ENCODE measurements at places on chromosomes 12 and 14.

DNA sequence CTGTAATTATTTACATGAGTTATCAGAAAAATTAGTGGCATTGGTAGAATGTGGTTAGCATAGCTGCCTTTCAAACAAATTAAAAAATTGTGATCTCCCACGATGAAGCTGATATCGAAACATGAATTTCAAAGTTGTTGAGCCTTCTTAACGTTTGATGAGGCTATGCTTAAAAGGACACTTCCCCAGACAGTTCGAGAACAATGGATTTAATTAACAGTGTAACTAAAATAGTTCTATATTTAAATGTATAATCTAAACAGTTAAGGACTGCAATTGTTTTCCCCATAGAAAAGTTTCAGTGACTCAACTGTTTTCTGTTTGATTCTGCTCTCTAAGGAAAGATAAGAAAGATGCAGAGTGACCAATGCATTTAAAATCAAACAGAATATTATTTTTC is 1.6 kb downstream of the CLEC2B start:
- no peak for DNase-seq

- no peak for DNase-seq
Measured at GRCh38 chr12:108289350-108290161, 49.6 kb downstream of the CMKLR1 start.

GRCh38 chr12:55675666-55676065 is 32.0 kb downstream of the ITGA7 start:
- DNase-seq = no peak

DNA sequence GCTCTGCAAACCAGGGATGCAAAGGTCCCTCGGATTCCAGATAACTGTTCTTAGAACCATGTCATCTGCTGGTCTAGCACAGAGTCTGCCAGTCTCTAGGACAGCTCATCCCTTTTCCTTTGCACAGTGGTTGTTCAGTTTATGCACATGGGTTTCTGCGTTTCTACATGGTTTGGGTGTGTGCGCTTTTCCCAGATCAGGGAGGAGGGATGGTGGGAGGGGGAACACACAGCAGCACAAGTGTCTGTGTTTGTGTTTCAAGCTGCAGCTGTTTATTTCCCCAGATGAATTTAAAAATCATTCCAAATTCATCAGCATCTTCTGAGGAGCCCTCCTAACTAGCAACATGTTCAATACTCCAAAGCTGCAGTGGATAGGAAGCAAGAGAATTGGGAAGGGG is 45.4 kb downstream of the ANO2 start:
- DNase-seq = no peak

DNA sequence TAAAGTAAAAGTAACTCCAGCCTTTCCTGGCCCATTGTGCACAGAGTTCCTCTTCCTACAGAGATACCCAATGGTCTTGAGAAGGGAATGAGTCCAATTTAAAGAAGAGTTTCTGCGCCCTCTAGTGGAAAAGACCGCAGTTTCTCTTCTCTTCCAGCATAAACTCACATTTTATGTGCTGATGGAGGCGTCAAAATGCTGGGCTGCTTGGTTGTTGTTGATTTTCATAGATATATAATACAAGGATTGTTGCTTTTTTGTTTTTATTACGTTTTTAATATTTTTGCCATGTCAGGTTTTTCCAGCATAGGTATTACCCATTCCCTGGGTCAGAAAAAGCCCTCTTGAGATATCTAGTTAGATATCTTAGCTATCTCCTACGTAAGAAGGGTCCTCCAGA is 356.9 kb upstream of the STXBP6 start:
- no peak for DNase-seq

- no peak for DNase-seq
Measured at GRCh38 chr12:89418228-89418910, 66.1 kb upstream of the DUSP6 start.

GRCh38 chr12:108310489-108310888 is 28.6 kb downstream of the CMKLR1 start:
- no peak for DNase-seq

GRCh38 chr12:27709932-27710591 is 570 bp upstream of the MRPS35 start:
- DNase-seq = peak; percentile 29

- DNase-seq = no peak
Measured at GRCh38 chr14:76964695-76965094, 63.8 kb downstream of the IRF2BPL start.

GRCh38 chr14:26589925-26590324 is 7.9 kb downstream of the NOVA1 start:
- no peak for DNase-seq

- no peak for DNase-seq
Measured at GRCh38 chr12:130438711-130439110, 101.0 kb downstream of the PIWIL1 start.

- DNase-seq = no peak
Measured at GRCh38 chr14:55571125-55571889, 8.7 kb upstream of the KTN1 start.

GRCh38 chr14:32102152-32102787 is 25.2 kb downstream of the ARHGAP5 start:
- no peak for DNase-seq

DNA sequence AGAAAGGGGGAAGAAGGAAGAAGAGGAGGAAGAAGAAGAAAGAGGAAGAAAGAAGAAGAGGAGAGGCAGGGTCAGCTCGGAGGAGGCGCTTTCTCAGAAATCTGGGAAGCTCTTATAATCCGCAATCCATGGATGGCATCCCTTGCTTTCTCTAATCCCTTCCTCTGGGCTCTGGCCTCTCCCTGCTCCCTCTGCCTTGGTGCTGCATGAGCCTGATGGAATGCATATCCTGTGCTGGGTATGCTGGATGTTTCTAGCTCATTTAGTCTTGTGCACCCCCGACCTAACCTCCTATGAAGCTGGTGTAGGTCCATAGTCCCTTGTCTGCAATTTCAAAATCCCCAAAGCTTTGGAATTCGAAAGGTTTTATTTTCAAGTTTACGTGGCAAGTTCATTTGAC is 94.2 kb upstream of the MYL2 start:
- DNase-seq = no peak

- DNase-seq = no peak
Measured at GRCh38 chr14:89470401-89470800, 53.4 kb upstream of the FOXN3 start.

- DNase-seq = no peak
Measured at GRCh38 chr14:65704850-65705249, 292.3 kb downstream of the FUT8 start.

DNA sequence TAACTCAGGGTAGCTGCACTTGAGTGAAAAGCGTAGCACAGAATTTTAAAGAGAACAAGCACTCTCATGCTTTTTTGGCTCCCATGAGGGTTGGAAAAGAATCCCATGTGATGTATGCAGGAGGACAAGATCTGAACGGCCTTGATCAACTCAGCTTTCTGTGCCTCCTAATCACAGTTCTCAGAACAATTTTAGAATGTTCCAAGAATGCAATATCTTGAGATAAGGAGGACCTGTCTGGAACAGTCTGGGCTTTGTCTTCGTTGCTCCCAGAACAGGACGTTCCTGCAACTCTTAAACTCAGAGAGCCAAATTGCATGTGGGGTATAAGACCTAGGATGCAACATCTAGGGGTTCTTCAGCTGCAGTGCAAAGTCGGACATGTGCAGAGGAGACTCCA is 582.7 kb downstream of the RERGL start:
- no peak for DNase-seq

GRCh38 chr14:102154821-102155549 is 15.3 kb downstream of the WDR20 start:
- no peak for DNase-seq

GRCh38 chr12:116590561-116590960 is 31.4 kb downstream of the MAP1LC3B2 start:
- DNase-seq = no peak

DNA sequence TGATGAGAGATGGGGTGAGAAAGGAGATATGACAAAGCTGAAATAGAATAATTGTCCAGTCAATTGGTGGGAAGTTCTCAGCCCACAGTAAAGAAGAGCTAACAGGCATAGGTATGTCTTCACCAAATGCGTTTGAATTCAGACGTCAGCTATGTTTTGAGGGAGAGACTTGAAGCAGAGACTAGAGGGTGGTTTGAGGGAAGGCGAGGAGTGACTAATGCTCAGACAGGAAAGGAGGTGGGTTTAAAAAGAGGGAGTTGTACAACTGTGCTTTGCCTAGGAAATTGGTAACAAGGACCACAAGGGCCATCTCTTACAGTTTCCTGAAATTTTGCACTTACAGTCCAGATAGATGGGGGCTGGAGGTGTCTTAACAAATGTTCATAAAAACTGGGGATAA is 6.4 kb downstream of the JKAMP start:
- no peak for DNase-seq

- no peak for DNase-seq
Measured at GRCh38 chr12:86711731-86712130, 455.5 kb upstream of the MGAT4C start.

GRCh38 chr12:127273626-127274025 is 993.3 kb upstream of the TMEM132C start:
- DNase-seq = no peak
